ENCODE measurements at places on chromosomes 5 and 9.
A peak's percentile ranks its signal among the peaks of the same experiment; 100 is the strongest.

GRCh38 chr9:37424686-37425297 lies 2.3 kb downstream of the GRHPR start:
- no peak for DNase-seq

DNA sequence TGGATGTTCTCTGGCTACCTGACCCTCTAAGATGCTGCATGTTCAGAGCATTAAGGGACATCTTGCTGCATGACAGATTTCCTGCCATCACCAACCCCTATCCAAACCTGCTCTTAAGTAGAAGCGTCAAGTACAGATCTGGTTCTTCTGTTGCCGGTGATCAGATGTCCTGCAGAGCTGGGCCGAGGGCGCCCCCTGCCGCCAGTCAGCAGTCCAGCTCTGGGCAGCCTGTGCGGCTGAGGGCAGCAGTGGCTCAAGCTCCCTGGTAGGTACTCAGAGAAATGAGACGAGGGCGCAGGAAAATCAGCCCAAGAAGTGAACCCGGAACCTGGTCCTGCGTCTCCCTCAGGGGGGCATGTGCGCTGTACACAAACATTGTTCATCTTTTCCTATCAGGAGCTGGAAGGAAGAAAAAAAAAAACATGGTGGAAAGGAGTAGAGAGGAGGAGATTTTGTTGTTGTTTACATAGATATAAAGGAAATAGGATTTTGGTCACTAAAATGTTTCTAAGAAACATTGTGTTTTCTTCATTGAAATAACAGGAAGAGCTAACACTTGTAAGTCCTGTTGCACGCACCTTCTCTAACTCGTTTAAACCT lies 95.8 kb downstream of the CFAP90 start:
- peak; percentile 65 for DNase-seq

GRCh38 chr5:134003064-134003816 lies 1.5 kb downstream of the VDAC1 start:
- DNase-seq, result no peak

- DNase-seq, result no peak
Observed at GRCh38 chr9:6909181-6909580, 151.4 kb downstream of the KDM4C start.

- no peak for DNase-seq
Observed at GRCh38 chr5:90093751-90094485, 315.6 kb downstream of the CETN3 start.

- DNase-seq, result no peak
Observed at GRCh38 chr5:60335913-60336312, 364.1 kb downstream of the DEPDC1B start.

DNA sequence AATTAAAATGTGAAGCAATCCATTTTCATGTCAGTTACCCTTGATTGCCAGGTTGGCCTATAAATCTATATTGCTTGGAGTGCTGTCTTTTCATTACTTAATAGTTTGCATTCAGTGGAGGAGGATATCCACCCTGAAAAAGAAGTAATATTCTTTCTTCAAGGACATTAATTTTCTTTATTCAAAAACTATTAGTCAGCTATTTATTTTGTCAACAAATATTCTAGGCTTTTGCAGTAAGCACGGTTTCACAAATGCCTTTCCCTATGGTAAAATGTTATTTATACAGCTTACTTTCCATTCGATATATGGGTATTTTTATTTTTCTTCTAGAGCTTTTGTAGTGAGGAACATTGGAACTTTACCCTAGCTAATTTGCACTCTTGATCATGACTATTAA lies 1176.9 kb upstream of the NUDT12 start:
- no peak for DNase-seq
